ENCODE measurements at places on chromosomes 12 and 14. TPM values are rescaled to one million over a fixed set of nuclear protein-coding genes. Genes with fewer than 3 reads are reported as not detected.
A peak's percentile ranks its signal among the peaks of the same experiment; 100 is the strongest.

DNA sequence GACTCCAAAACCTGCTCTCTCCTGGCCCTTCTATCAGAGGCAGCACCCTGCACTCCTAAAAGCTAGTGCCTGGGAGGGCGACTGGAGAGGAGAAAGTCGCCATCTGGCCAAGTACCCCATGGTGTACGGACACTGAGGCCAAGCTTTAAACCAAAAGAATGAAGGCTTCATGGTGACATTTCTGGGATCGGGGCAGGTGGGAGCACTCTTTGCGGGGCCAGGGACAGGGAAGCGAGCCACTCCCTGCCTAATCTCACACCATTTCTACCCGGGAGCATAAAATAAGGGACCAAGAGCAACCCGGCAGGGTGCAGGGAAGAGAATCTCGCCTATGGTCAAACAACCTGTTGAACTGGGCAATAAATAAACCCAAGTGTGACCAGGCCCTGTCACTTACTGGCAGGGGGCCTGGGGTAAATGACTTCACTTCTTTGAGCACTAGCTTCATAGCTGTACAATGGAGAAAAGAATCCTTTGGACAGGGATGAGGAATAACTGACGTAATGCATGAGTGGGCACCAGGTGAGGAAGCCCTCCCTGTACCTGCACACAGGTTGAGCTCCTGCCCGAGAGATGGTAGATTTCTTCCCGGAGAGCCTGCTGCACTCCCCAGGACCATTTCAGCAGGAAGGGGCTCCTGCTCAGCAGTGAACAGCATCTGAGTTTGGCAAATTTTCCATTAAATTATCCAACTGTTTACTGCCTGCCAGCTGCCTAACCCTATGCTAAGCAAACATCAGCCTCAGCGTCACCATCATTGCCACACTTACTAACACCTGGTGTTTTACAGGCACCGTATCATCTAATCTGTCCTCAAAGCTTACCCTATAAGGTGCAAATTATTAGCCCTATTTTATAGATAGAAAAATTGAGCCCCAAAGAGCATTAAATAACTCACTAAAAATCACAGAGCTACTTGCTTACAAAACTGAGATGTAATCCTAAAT is 2.0 kb downstream of the SERPINA1 start:
- DNase-seq, result no peak

DNA sequence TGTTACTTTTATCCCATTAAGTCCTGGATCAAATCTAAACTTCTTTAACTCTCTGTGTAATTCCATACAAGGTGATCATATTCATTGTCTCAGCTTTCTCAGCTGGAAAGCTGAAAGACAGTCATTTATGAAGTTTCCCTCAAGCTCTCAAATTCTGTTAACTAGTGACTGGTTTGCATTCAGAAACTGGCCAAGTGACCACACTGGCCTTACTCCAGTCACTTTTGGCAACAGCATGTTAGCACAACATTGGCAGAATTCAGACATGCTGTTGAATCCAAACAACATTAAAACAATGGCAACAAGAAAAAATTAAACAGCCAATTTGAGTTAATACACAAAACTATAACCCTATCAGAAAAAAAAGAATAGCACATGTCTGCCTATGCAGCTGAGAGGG is 343.3 kb downstream of the MDGA2 start:
- no peak for DNase-seq

DNA sequence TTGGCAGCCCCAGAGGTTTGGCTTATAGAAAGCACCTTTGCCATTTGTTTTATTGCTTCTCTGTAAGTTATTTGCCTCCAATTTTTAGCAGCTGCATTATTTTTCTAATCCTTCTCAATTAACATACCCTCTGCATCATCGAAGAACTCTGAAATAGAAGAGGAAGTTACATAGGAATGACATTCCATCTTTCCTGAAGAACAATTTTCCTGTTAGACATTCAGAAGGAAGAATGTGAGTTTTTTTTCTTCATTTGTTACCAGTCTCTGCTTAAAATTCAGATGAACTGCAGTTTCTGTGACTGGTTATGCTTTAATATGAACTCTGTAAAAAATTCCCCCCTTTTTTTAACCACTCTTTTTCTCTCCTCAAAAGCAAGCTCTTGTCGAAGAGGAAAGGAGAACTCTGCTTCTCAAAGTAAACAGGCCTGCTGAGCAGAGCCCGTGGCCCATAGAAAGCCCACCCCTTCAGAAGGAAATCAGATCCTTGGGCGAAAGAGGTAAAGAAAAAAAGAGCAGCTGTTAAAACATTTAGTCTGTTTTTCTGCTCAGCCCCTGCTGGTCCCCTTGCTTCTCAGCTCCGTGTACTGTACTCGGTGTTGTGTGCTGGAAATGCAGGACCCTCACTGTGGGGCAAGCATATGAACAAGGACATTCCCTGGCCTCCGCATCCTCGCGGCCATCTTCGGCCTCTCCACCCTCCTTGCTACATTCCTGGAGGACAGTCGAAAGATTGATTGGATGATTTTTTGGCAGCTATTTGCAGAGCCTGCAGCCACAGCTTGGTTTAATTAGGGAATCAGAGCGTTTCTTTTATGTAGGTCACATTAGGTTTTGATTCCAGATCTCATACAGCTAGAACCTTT is 164.4 kb upstream of the LRIG3 start:
- DNase-seq, result no peak

The TGM1 gene
- total RNA-seq, result 10.0 TPM

DNA sequence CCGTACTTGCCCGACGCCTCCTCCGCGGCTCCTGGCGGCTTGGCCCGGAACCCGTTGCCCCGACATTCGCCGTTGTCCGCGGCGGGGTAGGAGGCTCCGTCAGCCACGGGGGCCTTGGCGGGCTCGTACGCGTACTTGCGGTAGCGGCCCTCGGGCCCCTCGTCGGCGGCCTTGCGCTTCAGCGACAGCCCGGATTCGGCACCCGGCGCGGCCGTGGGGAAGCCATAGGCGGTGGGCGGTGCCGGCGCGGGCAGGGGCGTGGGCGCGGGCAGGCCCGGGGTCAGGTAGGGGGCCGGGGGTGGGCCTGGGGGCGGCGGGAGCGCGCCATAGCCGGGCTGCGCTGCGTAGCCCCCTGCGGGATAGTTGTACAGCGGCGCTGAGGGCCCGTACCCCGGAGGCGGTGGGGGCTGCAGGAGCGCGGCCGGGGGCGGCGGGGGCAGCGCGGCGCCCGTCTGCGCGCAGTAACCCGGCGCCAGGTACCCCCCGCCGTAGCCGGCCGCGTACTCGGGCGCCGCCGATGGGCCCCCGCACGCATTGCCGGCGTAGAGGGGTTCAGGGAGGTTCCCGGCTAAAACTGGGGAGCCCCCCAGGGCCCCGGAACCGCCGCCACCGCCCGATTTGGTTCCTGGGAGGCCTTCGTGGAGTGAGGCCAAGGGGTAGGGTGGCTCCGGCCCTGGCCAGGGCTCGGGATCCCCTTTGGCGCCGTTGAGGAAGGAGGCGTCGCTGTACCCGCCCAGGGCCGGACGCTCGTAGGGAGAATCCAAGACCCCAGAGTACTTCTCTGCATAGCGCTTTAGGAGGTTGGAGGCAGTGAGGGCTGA is 26.9 kb downstream of the FIGNL2 start:
- DNase-seq, result peak; percentile 89

The DPPA3 gene
- not detected for total RNA-seq

- no peak for DNase-seq
These were observed 42.5 kb downstream of the TPH2 start for GRCh38 chr12:71981149-71981548.

GRCh38 chr12:132250707-132251106 is 78.7 kb downstream of the GALNT9 start:
- peak; percentile 76 for DNase-seq

DNA sequence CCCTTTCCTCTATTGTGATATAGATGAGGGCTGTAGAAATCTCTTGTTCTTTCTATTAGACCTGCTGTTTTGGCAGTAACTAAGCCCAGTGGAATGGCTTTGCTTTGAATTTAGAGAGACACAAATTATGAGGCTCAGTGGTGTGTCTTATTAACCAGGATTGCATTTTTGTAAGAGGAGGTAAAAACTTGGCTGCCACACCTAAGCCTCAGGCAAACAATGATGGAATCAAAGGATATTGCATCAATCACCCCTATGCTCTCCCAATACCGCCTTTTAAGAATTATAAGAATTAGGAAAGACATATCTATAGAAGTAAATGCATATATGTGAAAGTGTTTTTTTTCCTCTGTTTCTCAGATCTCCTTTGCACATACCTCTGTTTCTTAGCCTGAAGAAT is 63.3 kb downstream of the ACSS3 start:
- DNase-seq, result no peak

DNA sequence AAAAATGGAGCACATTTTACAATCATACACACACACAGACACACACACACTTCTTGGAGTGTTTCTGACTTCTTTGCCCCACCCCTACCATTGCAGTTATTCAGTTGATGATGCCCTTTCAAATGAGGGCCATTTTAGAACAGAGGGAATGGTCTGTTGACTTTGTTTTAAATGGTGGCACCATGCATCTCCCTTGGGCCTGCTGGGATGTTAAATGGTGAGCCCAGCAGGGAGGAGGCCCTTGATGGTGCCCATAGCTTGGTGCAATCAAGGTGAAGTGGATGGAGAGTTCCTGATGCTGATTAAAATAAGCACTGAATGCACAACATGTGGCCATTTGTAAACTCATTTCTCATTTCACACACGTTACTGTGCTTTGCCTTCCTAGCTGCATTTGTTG is 13.3 kb downstream of the C12orf75 start:
- DNase-seq, result no peak

The RGS6 gene
- 2.1 TPM for total RNA-seq

- no peak for DNase-seq
These were observed 92.1 kb upstream of the KRR1 start for GRCh38 chr12:75603475-75603874.

DNA sequence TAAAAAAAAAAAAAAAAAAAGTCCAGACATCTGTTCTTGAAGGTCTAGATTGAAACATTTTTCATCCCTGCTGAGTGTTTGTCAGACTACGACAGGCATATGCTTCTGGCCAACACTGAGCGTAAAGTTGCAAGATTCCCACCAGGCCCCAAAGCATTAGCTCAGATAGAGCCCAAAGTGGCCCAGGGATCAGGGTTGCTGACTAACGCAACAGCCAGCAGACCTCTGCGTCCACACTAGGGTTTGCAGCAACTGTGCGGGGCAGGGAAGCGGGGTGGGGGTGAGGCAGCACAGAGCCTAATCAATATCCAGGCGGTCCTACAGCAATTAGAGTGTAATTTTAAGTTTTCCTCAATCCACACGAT is 55.7 kb downstream of the SSH1 start:
- no peak for DNase-seq

DNA sequence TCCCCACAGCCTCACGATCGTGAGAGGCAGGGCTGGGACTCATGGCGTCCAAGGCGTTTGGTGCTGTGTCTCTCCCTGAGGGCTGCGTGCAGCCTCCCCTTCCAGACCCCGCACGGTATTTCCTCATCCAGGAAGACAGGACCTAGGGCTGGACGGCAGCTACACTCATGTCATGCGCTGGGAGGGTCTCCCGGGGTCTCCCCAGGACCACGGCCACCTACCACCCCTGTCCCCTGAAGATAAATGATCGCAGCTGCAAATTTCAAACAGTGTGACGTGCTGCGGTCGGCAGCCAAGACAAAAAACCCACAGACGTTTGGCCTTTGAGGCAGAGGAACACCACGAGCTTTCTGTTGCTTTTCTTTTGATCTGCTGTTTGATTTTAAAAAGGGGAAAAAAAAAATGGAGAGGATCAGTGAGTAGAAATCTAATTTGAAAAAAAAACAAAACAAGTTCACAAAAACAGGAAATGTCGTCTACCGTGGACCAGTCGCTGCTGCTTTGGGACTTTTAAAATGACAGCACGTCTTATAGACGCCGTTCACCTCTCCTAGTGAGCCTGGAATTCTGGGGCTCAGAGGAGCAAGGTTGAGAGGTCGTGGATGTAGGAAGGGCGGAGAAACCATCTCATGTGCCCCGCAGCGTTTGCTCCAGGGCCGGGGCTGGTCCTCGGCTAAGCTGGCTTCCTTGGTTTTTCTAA is 237.6 kb downstream of the SLC41A2 start:
- DNase-seq, result no peak

DNA sequence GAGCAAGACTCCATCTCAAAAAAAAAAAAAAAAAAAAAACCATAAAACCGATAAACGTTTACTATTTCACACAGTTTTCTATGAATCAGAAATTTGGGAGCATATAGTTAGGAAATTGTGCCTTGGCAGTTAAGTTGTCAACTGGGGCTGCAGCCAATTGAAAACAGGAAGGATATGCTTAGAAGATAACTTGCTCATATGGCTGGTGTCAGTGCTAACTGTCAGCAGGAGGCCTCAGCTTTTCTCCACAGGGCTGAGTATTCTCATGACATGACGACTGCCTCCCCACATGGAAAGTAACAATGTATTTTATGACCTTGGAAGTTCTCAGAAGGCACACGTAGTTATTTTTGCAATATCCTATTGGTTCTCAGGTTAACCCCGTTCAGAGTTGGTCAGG is 29.6 kb upstream of the OR5AU1 start:
- no peak for DNase-seq

DNA sequence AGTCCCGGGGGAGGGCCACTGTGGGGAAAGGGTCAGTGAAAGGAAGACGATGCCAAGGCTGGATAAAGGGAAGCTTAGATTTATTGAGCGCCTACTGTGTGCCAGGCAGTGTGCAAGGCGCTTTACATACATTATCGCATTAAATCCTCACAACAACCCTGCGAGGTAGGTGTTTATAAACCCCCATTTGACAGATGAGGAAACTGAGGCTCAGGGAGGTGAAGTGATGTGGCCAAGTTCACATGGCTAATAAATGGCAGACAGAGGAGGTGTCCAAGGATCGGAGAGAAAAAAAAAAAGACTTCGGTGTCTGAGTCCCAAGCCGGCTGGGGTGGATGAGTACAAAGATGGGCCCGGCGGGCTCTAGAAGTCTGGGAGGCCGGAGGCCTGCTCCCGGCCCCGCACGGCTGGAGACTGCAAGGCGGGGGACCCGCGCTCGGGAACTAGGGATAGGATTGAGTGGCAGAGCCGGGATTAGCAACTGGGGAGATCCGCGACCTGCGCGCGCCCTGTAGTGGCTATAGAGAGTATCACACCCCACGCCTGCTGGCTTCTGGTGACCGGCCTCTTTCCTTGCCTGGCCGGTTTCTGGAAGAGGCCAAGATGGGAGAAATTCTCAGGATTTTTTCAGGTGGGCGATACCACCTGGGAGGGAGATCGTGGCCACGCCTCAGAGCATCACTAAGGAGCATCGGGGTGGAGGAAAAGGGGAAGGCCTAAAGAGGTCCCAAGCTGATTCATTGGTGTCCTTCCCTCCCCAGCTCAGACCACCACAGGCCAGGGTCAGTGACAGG is 3.9 kb downstream of the DDN start:
- DNase-seq, result peak; percentile 87

DNA sequence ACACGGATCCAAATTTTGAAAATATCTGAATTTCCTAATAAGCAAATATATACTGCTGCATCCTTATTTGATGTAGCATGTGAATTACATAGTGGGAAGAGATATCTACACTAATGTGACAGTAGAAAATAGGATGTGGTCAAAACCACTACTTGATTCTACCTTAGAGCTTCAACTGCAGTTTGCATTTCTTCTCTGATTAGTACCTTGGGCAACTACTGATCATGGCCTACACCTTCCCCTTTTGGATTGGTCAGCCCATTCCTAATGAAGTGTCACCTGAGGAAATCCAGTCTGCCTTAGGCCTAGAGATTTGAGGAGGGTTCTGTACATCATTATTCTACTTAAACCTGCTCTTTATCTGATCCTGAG is 10.7 kb downstream of the LLPH start:
- no peak for DNase-seq

GRCh38 chr14:60637479-60638315 is 11.6 kb downstream of the SIX1 start:
- DNase-seq, result no peak

Data from upper lobe of left lung (tissue), 6 donors.